Muscle of leg (tissue), 16 donors: ENCODE measurements at places on chromosomes 11 and 22. TPM values are rescaled to one million over a fixed set of nuclear protein-coding genes. Genes with fewer than 3 reads are reported as not detected.
A peak's percentile ranks its signal among the peaks of the same experiment; 100 is the strongest.

GRCh38 chr11:93694109-93694508 lies 32.6 kb downstream of the CEP295 start:
- no peak for DNase-seq

GRCh38 chr11:79226126-79226525 lies 214.7 kb downstream of the TENM4 start:
- DNase-seq, result peak; percentile 78

DNA sequence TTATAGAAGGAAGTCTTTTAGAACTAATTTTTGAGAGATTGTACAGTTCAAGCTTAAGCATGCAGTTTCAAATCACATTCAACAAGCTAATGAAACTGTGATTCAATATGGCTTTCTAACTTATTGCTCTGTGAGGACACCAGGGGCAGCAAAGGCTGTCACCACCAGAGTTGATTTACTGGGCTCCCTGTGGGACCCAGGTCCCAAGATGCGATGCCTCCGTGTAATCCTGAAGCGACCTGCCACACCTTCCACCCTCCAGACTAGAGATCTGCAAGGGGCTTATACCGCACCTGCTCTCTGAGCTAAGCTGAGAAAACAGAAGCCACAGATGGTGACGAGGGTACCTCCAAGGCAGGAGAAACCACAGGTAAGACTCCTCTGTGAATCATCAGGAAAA lies 918 bp upstream of the OR51Q1 start:
- DNase-seq, result no peak

DNA sequence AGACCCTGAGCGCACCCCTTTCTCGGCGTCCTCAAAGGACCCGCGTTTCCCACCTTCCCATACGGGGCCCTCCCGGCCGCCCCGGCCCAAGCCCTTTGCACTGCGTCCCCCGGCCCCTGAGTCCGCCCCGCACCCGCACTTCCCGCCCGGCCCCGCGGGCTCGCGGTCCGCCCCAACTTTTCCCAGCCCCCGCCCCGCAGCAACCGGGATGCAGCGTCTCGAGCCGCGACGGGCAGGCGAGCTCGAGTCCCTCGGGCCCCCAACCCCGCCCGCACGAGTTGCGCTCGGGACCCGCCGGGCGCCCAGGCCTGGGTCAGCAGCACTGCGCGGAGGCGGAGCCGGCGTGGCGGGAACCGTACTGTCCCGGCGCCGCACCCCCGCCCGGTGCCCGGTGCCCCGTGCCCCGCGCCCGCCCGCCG lies 371 bp downstream of the SMCO4 start:
- DNase-seq, result peak; percentile 47

- no peak for DNase-seq
These were observed 175.7 kb upstream of the TTC12 start for GRCh38 chr11:113138731-113139130.

- DNase-seq, result no peak
These were observed 65.7 kb upstream of the PITPNB start for GRCh38 chr22:27984723-27985122.

DNA sequence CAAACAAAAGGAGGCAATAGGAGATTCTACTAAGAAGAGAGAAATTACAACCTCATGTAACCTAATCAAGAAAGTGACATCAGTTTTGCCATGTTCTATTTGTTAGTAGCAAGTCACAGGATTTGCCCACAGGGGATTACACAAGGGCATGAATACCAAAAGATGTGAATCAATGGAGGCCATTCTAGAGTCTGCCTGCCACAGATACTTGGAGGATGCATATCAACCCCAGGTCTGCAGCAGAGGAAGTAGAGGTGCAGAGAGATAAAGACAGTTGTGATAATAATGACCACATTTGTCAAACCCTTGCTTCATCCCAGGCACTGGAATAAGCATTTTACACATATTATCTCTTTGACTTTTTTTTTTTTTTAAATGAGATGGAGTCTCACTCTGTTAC lies 2.4 kb upstream of the ASCC2 start:
- DNase-seq, result no peak

DNA sequence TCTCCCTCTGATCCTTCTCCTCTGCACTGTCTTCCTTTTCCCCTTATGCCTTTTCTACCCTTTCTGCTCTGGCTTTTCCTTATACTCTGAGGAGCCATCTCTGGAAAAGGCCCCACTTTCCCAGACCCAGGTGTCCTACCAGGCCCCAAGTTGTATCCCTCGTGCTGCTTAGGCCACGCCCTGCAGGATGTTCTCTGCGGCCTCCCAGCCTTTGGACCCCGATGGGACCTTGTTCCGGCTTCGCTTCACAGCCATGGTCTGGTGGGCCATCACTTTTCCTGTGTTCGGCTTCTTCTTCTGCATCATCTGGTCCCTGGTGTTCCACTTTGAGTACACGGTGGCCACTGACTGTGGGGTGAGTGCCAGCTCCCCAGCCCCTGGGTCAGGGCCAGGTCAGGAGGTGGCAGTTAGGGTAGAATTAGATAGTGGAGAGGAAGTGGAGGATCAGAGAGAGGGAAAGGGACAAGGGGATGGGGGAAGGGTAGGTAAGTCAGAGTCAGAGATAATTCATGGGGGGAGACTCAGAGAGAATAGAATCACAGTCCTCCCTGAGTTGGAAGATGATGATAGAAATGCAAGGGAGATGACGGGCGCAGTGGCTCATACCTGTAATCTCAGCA lies 8.9 kb downstream of the PGAP2 start:
- DNase-seq, result no peak

The TSPAN18 gene
- 15.2 TPM for total RNA-seq

The IL18 gene
- 0.31 TPM for total RNA-seq

The MYBPC3 gene
- 0.13 TPM for total RNA-seq

The DEUP1 gene
- total RNA-seq, result 0.04 TPM

The AQP11 gene
- total RNA-seq, result 0.75 TPM
